Heart right ventricle (tissue), 16 donors: ENCODE measurements at places on chromosomes 3 and 15.

- DNase-seq = no peak
Measured at GRCh38 chr3:171099911-171100310, 73.4 kb upstream of the SLC2A2 start.

- DNase-seq = no peak
Measured at GRCh38 chr3:126543457-126544061, 15.2 kb downstream of the C3orf22 start.

GRCh38 chr15:49843725-49844124, 222.9 kb downstream of the DTWD1 start:
- no peak for DNase-seq

DNA sequence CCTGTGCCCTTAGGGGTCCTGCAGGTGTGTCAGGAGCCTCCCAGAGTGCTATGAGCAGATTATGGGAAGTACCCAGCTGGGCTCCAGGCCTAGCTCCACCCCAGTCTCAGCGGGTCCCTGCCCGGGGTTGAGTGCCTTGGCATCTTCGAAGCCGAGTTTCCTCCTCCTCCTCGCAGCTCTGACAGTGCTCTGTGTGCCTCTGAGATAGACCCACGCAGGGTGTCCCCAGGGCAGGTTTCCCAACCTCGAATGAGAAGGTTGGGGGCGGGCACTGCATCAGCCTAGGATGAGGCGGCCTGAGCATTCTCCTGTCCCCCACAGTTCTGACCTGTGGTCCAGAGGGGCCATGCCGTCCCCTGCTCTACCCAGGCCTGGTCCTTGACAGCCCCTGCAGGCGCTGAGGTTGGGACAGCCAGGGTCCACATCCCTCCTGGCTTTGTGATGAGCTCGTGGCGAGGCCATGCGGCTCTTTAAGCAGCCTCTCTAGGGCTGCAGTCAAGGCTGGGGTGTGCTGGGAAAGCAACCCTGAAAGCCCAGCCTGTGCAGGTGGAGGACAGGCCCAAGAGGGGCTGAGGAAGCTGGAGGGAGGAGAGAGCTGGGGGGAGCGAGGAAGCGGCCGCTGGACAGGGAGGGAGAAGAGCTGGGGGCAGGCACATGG, 20.2 kb upstream of the SKOR1 start:
- no peak for DNase-seq

DNA sequence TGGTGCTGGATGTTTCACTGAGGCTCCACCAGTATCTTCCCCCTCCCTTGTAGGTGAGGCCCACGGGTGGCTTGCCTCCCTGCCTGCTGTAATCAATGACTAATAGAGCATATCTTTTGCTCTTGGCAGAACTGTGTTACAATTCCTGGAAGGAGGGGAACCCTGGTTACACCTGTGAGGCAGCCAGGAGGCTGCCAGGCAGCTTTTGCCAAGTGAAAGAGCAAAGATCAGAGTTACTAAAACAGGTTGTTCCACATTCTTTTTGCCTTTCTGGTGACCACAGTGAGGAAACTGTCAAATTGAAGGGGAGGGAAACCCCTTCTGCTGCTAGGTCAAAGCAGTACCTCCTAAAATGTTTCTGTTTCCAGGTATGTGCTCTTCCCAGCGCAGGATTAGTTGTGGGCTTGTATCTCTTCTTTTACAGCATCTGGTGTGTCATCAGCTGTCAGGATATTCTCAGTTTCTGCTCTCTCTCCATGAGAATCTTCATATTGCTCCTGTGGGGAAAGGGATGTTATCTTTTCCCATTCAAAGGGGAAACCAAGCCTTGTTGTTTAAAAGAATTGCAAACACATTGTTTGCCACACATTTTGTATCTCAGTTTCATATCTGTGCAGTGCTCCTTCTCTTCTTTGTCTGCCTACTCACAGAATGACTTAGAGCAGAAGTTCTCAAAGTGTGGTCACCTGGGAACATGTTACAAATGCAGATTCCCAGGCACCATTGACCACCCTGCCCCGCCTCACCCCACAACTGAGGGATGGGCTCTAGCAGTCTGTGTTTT, 137.4 kb upstream of the UMPS start:
- no peak for DNase-seq

DNA sequence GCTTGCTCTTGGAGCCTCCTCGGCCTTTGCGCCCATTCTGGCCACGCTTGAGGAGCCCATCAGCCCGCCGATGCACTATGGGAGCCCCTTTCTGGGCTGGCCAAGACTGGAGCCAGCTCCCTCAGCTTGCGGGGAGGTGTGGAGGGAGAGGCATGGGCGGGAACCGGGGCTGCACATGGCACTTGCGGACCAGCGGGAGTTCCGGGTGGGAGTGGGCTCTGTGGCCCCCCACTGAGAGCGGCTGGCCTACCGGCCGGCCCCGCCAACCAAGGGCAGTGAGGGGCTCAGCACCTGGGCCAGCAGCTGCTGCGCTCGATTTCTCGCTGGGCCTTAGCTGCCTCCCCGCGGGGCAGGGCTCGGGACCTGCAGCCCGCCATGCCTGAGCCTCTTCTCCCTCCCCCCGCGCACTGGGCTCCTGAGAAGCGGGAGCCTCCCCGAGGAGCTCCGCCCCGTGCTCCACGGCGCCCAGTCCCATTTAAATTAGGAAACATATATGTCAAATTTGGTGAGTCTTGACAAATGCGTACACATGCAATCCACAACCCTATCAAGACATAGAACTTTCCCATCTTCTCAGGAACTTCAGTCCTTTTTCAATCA, 97.6 kb upstream of the CNTN3 start:
- no peak for DNase-seq

DNA sequence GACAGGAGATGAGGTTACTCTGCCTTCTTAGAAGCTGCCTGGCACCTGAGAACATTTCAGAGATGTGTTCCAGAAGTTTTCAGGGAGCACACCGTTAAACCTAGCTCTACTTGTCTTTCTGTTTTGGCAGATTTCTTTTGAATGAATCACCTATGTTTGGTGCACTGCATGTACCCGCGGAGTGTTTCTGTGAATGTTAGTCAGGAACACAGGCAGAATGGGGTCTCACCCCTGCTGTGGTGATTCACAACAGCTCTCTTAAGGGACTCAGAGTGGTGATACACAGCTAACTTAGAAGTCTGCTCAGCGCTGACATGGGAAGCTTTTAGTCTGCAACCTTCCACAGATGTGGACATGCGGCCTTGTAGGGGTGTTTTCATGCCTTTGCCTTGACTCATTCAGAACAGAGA, 24.0 kb downstream of the TSEN2 start:
- no peak for DNase-seq

DNA sequence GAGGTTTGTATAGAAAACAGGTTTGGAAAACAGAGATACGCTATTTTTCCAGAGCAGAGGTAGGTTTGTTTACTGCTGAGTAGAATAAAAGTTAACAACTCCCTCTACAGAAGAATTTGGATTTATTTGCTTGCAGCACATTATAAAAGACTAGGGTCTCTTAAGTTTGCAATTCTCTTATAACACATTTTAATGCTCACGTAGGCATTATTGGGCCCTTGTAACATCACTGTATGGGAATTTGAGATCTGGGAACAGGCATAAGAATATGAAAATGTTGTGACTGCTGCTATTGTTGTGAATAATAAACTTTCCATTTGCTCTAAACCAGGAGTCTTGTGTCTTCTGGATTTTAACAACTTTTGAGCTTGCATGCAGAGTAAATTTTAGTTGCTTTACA, 128.3 kb upstream of the CADM2 start:
- no peak for DNase-seq

GRCh38 chr15:25655207-25655948, 207.7 kb downstream of the ATP10A start:
- DNase-seq = no peak

GRCh38 chr3:127264794-127265514, 22.9 kb downstream of the PRR20G start:
- no peak for DNase-seq

DNA sequence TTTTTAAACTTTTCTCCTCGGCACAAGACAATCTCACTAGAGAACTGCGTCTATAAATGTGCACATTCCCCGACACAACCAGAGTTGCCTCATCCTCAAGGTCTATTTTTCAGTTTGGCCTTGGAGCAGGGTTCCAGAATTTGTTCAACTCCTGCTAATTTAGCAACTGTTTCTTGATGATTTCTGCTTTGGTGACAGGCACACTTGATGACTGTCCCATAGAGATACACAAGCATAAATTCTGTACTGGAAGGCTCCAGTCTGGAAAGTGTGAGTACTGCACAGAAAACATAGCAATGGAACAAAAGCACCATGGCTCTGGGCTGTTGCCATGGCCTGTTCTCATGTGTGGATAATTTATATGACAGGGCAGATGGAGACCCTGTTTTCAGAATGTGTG, 379.6 kb upstream of the PDZRN3 start:
- DNase-seq = no peak

- no peak for DNase-seq
Measured at GRCh38 chr3:79202471-79203143, 565.2 kb downstream of the ROBO1 start.

GRCh38 chr3:57227930-57228751, 612 bp downstream of the APPL1 start:
- DNase-seq = peak; percentile 52

DNA sequence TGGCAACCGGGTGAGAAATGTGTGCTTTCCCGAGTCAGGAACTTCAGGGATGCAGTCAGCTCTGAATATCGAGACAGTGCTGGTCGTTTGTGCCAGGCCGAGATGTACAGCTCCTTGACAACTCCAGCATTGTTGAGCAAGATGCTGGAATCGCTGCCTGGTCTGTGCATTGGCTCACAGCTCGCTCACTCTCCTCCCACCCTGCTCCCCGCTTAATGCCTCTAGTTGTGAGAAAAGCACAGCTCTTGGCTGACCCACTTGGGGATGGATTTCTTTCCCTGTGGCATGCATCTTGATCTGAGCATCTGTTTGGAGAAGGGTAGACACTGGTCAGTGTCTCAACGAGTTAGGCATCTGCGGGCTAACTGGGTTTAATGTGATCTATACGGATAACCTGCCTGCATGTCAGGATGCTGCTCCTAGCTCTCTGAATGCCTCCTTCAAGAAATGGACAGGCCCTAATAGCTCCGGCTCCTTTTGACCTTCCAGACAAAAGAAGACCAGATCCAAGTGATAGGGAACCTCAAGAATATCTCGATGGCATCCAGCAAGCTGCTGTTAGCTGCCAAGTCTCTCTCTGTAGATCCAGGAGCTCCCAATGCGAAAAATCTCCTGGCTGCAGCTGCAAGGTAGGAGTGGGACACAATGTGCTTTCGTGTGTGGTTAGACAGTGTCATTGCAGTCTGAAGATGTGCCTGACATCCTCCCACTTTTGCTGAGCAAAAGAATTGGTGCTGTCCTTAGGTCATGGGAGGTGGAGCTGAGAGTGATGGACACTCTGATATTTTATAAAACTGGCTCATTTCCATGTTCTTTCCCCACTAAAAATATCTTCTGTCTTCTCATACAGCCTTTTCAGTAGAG, 302.2 kb upstream of the TPM1 start:
- no peak for DNase-seq

GRCh38 chr3:23085261-23085660, 117.9 kb upstream of the UBE2E2 start:
- DNase-seq = no peak

DNA sequence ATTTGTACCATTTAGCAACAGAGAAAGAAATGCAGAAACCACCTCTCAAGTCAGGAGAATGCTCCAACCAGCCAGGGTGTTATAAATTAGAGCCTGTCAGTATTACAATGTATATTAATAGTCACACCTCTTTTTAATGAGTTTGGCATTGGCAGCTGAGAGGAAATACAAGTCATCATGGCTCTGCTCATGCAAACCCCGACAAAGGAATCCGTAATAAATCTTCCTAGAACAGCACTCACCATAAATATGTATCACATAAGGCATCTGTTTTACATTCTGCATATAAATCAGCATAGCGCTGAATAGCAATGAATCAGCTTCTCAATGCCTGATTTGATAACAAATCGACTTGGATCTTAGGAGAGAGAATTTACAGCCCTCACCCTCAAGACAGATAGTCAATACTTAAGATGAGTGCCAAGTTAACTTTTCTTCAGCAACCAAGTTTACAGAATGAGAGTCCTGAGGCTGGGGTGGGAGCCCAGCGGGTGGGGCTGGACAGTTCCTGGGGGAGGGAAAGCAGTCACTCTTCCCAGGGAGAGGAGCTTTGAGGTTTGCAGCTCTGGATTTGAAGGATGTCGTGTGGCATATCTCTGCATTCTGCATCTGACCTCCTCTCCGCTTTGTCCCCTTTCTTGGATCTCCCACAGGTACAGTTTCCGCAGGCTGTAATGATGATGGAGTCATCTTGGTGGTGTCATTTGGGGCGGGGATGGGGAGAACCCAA, 1034.4 kb upstream of the NR2F2 start:
- no peak for DNase-seq

DNA sequence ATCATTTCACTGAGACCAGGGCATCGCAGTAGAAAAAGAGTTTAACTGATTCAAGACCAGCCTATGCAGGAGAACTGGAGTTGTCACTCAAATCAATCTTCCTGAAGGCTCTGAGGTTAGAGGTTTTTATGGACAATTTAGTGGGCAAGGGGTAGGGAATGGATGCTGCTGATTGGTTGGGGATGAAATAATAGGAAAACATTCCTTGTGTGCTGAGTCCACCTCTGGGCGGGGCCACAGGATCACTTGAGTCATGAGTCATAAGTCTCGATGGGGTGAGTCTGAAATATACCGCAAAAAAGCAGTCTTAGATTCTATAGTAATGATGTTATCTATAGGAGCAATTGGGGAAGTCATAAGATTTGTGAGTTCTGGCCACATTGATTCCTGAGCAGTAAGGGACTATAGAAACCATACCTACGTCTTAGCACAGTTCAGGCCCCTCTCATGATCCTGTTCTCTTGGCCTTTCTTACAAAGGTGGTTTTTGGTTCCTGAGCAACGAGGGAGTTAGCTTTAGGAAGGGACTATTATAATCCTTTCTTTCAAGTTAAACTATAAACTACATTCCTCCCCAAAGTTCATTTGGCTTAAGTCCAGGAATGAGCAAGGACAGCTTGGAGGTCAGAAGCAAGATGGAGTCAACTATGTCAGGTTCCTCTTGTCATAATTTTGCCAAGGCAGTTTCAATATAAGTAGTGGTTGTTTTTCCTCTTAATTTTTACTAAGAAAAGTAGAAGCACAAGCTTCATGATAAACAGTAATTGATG, 2.7 kb upstream of the OPA1 start:
- DNase-seq = no peak

DNA sequence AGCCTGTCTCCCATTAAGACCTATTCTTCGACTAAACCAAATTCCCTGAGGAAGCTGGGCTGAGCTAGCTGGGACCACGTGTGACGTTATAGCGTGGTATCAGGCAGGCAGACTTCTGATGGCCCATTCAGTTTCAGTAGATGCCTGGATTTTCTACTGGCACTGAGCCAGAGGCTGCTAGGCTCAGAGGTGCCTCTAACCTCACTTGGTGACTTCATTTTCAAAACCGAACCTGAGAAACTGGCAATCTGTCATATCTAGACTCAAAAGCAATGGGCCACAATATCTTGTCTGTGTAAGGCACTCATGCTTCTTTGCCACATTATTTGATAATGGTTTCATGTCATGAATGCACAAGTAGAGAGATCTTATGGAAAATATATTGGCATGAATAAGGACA, 352.1 kb upstream of the AZI2 start:
- DNase-seq = no peak

DNA sequence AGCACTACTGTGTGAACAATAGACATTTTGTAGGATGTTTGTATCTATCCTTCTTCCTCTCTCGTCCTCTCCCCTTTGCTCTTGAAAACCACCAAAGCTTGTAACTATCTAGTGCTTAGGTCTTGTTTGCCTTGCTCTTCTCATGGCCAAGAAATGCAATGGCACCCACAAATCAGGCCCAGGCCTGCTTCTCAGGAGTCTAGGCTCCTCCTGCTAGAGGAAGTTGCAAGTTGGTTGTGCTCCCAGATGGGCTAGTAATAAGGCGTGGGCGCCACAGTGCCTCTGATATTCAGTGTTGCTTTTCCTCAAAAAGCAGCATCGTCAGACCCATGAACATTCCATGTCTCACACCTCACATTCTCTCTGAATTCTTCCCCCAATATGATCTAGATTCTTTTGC, 28.7 kb downstream of the ZNF385D start:
- no peak for DNase-seq
